Left hindlimb (tissue), 1 donor: ENCODE measurements at places on chromosomes 1 and 21.

- no peak for DNase-seq
Observed at GRCh38 chr1:64909031-64909430, 57.3 kb downstream of the JAK1 start.

- no peak for DNase-seq
Observed at GRCh38 chr21:36092681-36093080, 22.9 kb downstream of the CBR1 start.

DNA sequence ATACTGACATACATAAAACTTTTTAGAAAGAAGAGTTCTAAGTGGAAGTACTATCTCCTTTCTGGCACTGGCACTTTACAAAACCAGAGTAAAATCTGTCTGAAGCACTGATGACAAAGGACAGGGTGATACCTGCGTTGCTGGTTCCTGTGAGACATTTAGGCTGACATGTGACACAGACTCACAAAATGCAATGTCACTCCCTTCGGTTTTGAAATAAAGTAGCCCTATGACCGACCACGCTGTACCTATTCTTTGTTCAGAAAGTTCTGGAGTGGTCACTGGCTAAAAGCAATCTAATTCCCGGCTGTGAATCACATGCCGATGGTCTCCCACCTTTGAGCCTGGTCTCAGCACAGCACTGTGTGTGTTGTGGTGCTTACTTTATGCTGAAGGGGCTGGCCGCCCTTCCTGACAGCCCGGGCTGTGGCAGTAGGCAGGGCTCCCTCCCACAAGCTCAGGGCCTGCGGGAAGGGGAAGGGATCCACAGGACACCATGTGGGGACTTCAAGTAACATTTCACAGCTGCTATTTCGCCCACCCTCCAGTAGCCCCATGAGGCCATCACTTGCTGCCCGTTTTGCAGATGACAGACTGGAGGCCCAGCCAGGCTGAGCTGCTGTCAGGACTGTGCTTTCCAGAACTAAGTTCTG lies 48.0 kb downstream of the MRPL37 start:
- no peak for DNase-seq

DNA sequence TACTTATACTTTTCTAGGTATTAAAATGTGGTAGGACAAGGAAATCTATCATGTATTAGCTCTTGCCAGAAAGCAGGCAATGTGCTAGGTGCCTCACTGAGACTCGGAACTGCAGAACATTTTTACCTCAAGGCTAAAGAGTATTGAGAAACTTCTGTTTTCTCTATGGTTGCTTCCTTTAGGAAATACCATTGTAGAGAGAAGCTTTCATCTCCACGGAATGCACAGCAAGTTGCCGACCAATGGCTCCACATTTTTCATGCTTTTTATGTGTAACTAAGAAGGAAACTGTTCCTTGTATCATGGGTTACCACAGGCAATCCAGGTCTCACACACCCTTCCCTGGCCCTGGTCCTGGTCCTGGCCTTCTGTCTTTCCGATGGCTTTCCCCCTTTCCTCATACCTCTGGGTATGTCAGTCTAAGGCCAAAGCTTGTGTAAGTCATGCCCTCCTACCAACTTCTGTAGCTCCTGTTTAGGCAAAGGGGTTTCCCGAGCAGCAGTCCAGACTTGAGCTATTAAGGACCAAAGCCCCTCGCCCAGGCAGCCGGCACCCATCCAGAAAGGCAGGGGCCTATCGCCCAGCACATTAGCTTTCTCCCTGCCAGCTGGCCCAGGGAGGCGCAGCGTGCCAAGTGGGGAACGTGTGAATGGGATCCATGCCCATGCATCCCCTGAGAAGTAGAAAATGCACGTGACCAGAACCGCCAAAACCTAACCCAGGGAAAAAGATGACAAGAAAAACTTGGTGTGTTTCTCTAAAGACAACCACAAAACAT lies 225.0 kb downstream of the PBX1 start:
- DNase-seq, result no peak

- no peak for DNase-seq
Observed at GRCh38 chr1:75745276-75745675, 20.8 kb downstream of the ACADM start.

DNA sequence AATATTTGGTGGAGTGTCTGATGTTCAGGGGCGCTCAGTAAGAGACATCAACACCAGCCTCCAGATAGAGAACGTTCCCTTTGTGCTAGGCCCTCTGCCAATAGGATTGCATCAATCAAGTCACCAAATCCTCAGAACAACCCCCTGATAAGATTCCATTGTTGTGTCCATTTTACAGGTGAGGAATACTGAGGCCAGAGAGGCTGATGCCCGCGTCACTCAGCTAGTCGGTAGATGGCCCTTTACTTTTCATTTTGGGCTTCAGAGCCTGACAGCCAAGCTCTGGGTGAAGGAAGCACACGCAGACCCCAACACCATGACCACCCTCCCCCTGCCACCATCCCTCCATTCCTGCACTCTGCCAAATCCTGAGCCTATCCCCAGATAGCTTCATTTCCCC lies 406.2 kb downstream of the PTPRU start:
- DNase-seq, result no peak

GRCh38 chr1:21232044-21232443 lies 55.3 kb upstream of the EIF4G3 start:
- DNase-seq, result no peak

DNA sequence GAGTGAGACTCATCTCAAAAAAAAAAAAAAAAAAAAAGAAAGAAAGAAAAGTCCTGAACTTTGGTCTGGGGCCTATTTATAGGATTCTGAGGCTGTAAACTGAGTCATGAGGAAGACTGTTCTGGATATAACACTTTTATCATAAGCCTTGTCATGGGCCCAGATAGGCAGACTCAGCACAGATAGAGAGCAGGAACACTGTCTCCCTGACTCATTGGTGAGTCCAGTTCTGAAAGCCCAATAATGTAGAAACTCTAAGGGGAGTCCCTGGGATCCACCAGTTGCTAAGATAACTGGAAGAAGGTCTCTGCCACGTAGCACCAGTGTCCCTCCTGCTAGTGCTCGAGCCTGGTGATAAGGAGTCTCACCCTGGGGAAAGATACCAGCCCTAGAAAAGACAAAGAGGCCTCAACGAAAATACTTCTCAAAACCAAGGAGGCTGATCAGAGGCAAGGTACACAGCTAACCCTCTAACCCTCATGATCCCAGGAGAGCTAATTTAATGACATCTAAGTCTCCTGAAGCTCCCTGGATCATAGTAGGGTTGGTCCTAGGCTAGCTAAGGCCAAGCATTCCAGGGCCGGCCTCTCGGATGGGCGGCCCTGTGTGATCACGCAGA lies 43.5 kb downstream of the LPAR3 start:
- DNase-seq, result no peak

DNA sequence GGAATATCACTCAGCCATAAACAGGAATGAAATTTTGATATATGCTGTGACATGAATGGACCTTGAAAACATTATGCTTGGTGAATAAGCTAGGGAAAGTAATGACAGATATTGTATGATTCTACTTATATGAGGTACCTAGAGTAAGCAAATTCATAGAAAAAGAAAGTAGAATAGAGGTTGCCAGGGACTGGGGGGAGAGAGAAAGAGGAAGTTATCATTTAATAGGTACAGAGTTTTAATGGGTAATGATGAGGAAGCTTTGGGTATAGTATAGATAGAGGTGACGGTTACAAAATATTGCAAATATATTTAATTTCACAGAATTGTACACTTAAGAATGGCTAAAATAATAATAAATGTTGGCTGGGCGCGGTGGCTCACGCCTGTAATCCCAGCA lies 31.2 kb upstream of the ENSA start:
- DNase-seq, result no peak

GRCh38 chr1:117363571-117364048 lies 3.6 kb upstream of the MAN1A2 start:
- no peak for DNase-seq

DNA sequence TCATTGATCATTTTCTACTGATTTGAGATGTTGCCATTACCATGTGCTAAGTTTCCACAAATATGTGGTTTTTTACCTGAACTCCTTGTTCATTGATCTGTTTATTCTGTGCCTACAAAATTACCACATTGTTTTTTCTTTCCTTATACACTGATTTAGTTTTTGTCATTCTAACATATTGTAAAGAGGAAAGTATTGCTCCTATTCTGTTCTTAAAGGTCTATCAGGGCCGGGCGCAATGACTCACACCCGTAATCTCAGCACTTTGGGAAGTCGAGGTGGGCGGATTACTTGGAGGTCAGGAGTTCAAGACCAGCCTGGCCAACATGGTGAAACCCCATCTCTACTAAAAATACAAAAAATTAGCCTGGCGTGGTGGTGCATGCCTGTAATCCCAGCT lies 75.1 kb downstream of the CAMTA1 start:
- DNase-seq, result no peak

- no peak for DNase-seq
Observed at GRCh38 chr1:237152506-237153335, 110.7 kb downstream of the RYR2 start.

- DNase-seq, result no peak
Observed at GRCh38 chr1:87495147-87495546, 166.5 kb downstream of the LMO4 start.

- no peak for DNase-seq
Observed at GRCh38 chr1:15332525-15332924, 77.2 kb upstream of the EFHD2 start.

- no peak for DNase-seq
Observed at GRCh38 chr1:223730479-223731132, 18.3 kb downstream of the CAPN2 start.

GRCh38 chr1:152479792-152480595 lies 30.6 kb upstream of the LCE5A start:
- no peak for DNase-seq
